Esophagus squamous epithelium (tissue), 5 donors: ENCODE measurements at places on chromosomes 5 and 9. TPM values are rescaled to one million over a fixed set of nuclear protein-coding genes. Genes with fewer than 3 reads are reported as not detected.

- H3K27ac ChIP-seq = no peak overlapping the region
- no peak for DNase-seq
- H3K4me3 ChIP-seq = no peak overlapping the region
- no peaks in the 10 kb centered on the region for H3K27me3 ChIP-seq
- H3K4me1 ChIP-seq = no peaks in the 10 kb centered on the region
- no peaks in the 10 kb centered on the region for H3K36me3 ChIP-seq
Observed at GRCh38 chr5:113447498-113448050, 12.8 kb upstream of the TSSK1B start.

GRCh38 chr5:78659114-78659513 is 10.5 kb upstream of the LHFPL2 start:
- no peak for DNase-seq
- no peaks in the 10 kb centered on the region for H3K27me3 ChIP-seq
- no peak overlapping the region for H3K4me3 ChIP-seq
- H3K36me3 ChIP-seq = no peaks in the 10 kb centered on the region
- H3K4me1 ChIP-seq = no peaks in the 10 kb centered on the region

GRCh38 chr5:126811515-126812198 is 34.7 kb downstream of the LMNB1 start:
- no peaks in the 10 kb centered on the region for H3K27me3 ChIP-seq
- H3K36me3 ChIP-seq = peaks cover 21% of the 10 kb centered on the region
- no peak for DNase-seq
- H3K4me1 ChIP-seq = peaks cover 6% of the 10 kb centered on the region
- H3K27ac ChIP-seq = peak overlapping the region; percentile 73

DNA sequence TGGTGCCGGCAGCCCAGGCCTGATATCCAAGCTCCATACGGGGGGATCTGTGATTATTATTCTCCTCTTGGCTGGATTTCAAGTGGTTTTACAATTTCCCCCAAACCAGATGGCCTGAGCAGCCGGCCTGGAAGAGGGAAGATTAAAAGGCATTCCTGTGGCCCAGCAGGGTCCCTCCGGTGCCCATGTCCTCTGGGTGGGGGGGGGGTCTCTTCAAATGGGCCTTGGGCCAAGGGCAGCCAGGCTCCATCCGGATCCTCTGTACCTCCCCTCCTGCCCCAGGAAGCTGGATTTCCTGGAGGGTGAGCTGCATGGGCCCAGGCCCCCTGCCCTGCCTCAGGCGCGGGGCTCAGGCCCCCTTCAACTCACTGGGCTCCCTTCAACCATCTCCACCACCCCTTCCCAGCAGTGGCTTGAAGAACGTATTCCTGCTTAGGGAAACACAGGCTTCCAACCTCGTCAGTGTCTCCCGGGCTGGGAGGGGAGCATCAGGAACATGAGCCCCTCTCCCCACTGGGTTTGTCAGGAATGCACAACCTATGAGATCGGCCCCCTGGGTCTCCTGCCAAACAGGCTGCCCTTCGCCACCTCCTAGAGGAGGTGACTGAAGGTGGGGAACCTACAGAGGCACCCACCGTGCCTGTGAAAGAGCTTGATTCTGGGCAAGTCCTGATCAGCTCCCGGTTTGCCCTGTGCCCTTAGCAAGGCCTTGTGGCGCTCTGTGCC is 62.9 kb upstream of the ORM1 start:
- H3K27me3 ChIP-seq = no peaks in the 10 kb centered on the region
- peaks cover 3% of the 10 kb centered on the region for H3K36me3 ChIP-seq
- no peak overlapping the region for H3K27ac ChIP-seq
- no peak for DNase-seq
- no peak overlapping the region for H3K4me3 ChIP-seq

GRCh38 chr5:68405784-68406743 is 190.5 kb downstream of the PIK3R1 start:
- no peak overlapping the region for H3K4me3 ChIP-seq
- H3K4me1 ChIP-seq = peaks cover 8% of the 10 kb centered on the region
- H3K27ac ChIP-seq = no peak overlapping the region
- H3K36me3 ChIP-seq = no peaks in the 10 kb centered on the region
- DNase-seq = no peak
- H3K27me3 ChIP-seq = no peaks in the 10 kb centered on the region

DNA sequence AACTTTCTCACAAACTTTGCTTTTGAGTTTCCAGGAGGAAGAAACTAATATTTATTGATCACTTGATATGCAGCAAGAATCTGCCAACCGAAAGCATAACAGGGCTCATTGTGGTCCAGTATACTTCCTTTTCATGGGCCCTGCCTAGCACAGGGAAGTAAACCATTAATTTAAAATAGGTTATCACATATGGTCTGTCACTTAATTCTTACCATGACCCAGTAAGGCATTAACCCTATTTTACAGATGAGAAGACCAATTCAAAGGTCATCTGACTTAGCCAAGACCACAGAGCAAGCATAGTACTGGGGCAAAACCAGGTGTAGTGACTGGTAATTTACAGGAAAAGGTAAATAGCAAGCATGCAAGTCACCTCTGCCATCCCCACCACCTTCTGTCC is 336.9 kb upstream of the DMAC1 start:
- no peaks in the 10 kb centered on the region for H3K4me1 ChIP-seq
- no peak overlapping the region for H3K27ac ChIP-seq
- H3K27me3 ChIP-seq = no peaks in the 10 kb centered on the region
- no peak for DNase-seq
- H3K36me3 ChIP-seq = no peaks in the 10 kb centered on the region

- H3K36me3 ChIP-seq = no peaks in the 10 kb centered on the region
- H3K27me3 ChIP-seq = no peaks in the 10 kb centered on the region
- no peak overlapping the region for H3K4me3 ChIP-seq
- no peak overlapping the region for H3K27ac ChIP-seq
- no peaks in the 10 kb centered on the region for H3K4me1 ChIP-seq
- no peak for DNase-seq
Observed at GRCh38 chr9:93321220-93321610, 130.3 kb upstream of the FAM120A start.

GRCh38 chr5:129820-130219 is 37.9 kb downstream of the PLEKHG4B start:
- no peak overlapping the region for H3K4me3 ChIP-seq
- H3K36me3 ChIP-seq = no peaks in the 10 kb centered on the region
- no peaks in the 10 kb centered on the region for H3K4me1 ChIP-seq

DNA sequence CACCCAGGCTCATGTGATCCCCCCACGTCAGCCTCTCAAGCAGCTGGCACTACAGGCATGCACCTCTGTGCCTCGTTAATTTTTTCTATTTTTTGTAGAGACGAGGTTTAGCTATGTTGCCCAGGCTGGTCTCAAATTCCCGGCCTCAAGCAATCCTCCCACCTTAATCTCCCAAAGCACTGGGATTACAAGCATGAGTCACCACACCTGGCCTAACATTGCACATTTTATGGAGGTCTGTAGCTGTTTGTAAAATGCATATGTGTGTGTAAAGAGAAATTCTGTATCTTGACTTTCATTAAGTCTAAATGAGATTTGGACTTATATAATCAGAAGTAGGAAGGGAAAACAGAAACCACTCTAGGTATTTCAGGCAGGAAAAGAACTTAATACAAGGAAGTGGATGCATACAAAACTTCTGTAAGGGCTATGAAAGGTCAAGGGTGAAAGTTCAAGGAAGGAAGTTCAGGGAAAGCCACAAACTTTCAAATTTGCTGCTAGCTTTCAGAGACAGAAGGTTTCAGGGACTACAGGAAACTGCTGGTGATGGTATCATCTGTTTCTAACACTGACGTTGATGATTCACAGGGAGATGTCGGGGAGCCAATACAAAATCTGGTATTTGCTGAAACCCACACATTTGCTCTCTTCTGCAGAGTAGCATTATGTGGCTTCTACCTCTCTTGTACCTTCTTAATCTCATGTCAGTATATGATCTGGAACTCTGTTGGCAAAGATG is 209.4 kb downstream of the PIK3R1 start:
- no peak for DNase-seq
- H3K27ac ChIP-seq = no peak overlapping the region
- H3K4me1 ChIP-seq = peaks cover 37% of the 10 kb centered on the region
- H3K36me3 ChIP-seq = no peaks in the 10 kb centered on the region
- H3K27me3 ChIP-seq = no peaks in the 10 kb centered on the region

DNA sequence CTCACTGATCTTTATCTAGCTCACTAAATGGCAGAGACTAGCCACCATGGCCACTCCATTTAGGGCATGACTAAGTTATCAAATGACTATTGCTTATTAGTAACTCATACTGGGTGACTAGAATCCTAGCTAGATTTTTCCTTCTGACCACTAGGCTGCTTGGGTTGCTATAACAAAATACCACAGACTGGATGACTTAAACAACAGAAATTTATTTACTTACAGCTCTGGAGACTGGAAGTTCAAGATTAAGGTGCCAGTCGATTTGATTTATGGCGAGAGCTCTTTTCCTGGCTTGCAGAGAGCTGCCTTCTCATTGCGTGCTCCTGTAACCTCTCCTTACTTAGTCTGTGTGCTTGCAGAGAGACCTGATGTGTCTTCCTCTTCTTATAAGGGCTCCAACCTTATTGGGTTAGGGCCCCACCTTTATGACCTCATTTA is 55.0 kb upstream of the APC start:
- H3K4me3 ChIP-seq = no peak overlapping the region
- H3K4me1 ChIP-seq = no peaks in the 10 kb centered on the region
- no peaks in the 10 kb centered on the region for H3K27me3 ChIP-seq
- DNase-seq = no peak
- no peaks in the 10 kb centered on the region for H3K36me3 ChIP-seq
- no peak overlapping the region for H3K27ac ChIP-seq

- no peaks in the 10 kb centered on the region for H3K36me3 ChIP-seq
- H3K27me3 ChIP-seq = no peaks in the 10 kb centered on the region
- H3K4me3 ChIP-seq = no peak overlapping the region
- no peak for DNase-seq
- H3K4me1 ChIP-seq = no peaks in the 10 kb centered on the region
Observed at GRCh38 chr5:82806513-82806912, 270.7 kb downstream of the TMEM167A start.

DNA sequence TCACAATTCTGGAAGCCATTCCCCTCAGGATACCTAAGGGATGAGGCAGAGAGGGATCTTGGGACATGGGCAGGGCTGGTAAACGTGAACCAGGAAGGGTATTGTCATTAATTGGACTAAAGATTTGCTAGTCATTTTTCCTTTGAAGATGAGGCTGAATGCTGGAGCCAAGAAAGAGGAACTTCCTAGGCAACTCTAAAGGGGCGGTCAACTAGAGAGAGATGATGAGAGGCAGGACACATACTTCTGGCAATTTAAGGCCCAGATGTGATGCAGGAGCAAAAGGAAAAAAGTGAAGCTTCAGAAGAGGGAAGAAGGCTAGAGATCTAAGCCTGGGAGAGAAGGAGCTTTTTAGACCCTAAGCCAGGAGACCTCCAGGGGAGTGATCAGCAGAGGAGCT is 5.6 kb downstream of the GBA2 start:
- H3K4me1 ChIP-seq = peaks cover 44% of the 10 kb centered on the region
- no peaks in the 10 kb centered on the region for H3K27me3 ChIP-seq
- no peak for DNase-seq
- H3K4me3 ChIP-seq = no peak overlapping the region
- peaks cover 19% of the 10 kb centered on the region for H3K36me3 ChIP-seq

- H3K27me3 ChIP-seq = no peaks in the 10 kb centered on the region
- no peak for DNase-seq
- no peaks in the 10 kb centered on the region for H3K4me1 ChIP-seq
- peaks cover 6% of the 10 kb centered on the region for H3K36me3 ChIP-seq
Observed at GRCh38 chr5:43078956-43079355, 38.8 kb upstream of the ANXA2R start.

DNA sequence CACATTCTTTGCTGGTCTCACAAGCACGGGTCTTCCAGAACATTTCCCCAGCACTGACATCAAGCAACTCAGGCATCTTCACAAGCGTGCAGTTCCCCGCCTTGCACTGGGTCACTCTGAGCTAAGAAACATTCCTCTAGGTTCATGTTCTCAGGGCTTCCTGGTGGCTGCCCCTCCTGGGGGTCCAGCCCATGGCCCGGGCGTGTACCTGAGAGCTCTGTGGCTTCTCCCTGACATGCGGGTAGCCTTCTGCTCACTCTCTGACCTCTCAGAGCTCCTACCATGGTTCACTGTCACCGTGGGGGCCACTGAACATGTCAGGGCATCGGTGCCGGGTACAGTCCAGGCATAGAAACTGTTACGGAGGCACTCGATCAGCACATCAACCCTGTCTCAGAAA is 87.5 kb downstream of the OLFM1 start:
- no peaks in the 10 kb centered on the region for H3K36me3 ChIP-seq
- no peak overlapping the region for H3K27ac ChIP-seq
- DNase-seq = no peak
- no peaks in the 10 kb centered on the region for H3K27me3 ChIP-seq

DNA sequence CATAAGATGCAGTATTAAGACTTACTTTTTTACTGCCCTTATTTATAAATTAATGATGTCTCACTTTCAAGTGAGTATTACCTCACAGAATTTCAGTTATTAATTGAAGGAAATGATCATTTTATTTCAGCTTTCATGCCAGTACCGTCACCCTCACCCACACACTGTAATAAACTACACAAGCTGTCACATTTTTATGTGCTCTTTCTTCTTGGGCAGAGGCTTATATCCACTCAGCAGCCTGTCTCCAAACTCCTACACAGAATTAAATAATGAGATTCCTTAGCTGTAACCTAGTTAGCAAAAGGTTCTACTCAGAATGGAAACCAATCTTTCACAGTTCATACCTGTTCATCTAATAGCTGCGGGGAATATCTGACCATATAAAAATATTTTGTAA is 1915.8 kb upstream of the CDH6 start:
- no peak overlapping the region for H3K4me3 ChIP-seq
- no peaks in the 10 kb centered on the region for H3K27me3 ChIP-seq
- H3K36me3 ChIP-seq = no peaks in the 10 kb centered on the region
- no peaks in the 10 kb centered on the region for H3K4me1 ChIP-seq

GRCh38 chr9:22079873-22080341 is 70.8 kb upstream of the CDKN2B start:
- H3K36me3 ChIP-seq = no peaks in the 10 kb centered on the region
- peak overlapping the region; percentile 60 for H3K27ac ChIP-seq
- no peaks in the 10 kb centered on the region for H3K27me3 ChIP-seq

Gene SGCD
- total RNA-seq = 0.26 TPM

Gene FOXB2
- total RNA-seq = not detected

Gene STARD4
- total RNA-seq = 8.6 TPM

Gene CCNO
- 0.95 TPM for total RNA-seq

Gene PCDHA9
- not detected for total RNA-seq

Gene BHMT2
- total RNA-seq = 3.4 TPM

Gene FAM221B
- total RNA-seq = not detected

Gene AK8
- 1.1 TPM for total RNA-seq

Gene MCTP1
- 5.9 TPM for total RNA-seq

Gene OBP2B
- total RNA-seq = not detected

Gene FOXD4
- total RNA-seq = not detected
